Activated T-helper 1 cell treated with anti-CD3 and anti-CD28 coated beads, Interleukin-12 subunit alpha, Interleukin-12 subunit beta, Interleukin-2, Interleukin-4 antibody, amounts not matched to agents 30 ng/mL and 10 ng/mL and 1 ng/mL, durations not matched to agents 14 hours and 24 hours and 36 hours (primary cell): ENCODE measurements at places on chromosomes 6 and 20. TPM values are rescaled to one million over a fixed set of nuclear protein-coding genes. Genes with fewer than 3 reads are reported as not detected.
A peak's percentile ranks its signal among the peaks of the same experiment; 100 is the strongest.

The ATP9A gene
- total RNA-seq, result 19.6 and 20.6 TPM in 2 replicates

- DNase-seq, result no peak
Measured at GRCh38 chr20:43514648-43514999, 7.1 kb downstream of the L3MBTL1 start.

- DNase-seq, result no peak
Measured at GRCh38 chr6:7865781-7866180, 44.8 kb downstream of the TXNDC5 start.

DNA sequence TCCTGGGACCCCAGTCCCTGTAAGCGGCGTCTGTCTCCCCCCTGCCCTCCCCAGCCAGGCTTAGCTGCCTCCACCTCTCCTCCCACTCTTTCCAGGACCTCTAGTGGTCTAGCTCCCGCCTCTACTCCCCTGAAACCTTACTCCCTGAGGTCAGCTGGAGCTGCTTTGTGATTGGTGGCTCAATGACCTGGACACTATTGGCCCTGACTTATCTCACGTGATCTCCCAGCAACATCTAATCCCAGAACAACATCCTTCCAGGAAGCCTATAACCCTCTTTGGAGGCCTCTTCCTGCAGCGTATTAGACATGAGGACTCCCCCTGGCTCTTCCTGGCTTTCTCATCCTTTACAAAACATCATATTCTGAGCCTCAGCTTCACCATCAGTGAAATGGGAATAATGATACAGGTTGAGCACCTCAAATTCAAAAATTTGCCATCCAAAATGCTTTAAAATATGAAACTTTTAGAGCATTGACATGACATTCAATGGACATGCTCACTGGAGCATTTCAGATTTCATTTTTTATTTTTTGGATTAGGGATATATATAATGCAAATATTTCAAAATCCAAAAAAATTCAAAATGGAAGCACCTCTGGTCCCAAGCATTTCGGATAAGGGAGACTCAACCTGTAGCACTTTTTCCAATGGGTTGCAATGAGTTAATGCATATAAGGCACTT lies 16.3 kb upstream of the SRC start:
- no peak for DNase-seq

DNA sequence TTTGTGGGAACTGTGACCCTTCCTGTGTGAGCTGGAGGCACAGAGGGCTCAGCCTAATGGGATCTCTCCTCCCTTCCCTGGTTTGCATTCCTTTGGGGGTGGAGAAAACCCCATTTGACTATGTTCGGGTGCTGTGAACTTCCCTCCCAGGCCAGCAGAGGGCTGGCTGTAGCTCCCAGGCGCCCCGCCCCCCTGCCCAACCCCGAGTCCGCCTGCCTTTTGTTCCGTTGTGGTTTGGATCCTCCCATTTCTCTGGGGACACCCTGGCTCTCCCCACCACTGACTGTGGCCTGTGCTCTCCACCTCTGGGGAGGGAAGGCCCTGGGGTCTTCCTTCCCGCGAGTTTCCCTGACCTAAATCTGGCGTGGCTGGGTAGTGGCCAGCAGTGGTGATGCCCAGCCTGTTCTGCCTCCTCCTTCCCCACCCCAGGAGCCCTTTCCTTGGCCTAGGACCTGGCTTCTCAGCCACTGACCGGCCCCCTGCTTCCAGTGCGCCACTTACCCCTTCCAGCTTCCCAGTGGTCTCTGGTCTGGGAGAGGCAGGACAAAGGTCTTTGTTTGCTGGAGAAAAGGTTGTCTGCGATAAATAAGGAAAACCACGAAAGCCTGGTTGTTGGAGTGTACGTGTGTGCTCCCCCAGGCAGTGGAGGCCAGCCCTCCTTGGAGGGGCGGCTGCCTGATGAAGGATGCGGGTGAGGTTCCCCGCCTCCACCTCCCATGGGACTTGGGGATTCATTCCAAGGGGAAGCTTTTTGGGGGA lies 4.9 kb downstream of the VEGFA start:
- DNase-seq, result peak; percentile 57

DNA sequence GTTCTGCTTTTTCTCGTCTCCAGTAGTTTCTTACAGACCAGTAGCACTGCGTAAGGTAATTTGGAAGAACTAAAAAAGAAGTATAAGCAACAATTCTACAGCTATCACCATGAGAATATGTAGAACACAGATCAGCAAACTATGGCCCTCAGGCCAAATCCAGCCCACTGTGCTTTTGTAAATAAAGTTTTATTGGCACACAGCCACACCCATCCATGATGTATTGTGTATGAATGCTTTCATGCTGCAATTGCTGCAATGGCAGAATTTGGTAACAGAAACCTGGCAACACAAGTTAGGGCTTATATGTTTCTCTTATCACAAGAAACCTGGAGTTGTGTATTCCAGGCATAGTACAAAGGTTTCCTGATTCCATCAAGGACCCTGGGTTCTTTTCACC lies 386.8 kb upstream of the TSHZ2 start:
- no peak for DNase-seq

The PDE10A gene
- total RNA-seq, result not detected in 2 replicates

DNA sequence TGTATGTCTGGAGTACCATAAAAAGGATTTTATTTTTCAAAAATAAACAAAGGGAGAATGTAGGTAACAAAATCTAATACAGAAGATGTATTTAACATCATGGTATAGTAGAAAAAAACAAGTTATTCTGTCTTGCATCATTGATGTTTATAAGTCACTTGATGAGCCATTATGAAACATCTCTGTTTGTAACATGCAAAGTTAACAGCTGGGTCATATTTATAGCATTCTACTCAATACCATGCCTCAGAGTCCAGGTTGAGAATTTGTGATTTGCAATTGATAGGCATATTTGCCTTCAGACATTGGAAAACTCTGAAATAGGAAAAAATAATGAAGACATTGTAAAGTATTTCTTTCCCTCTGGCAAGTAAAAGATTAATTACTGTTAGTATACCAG lies 52.3 kb upstream of the IL20RA start:
- DNase-seq, result no peak

GRCh38 chr6:116436586-116436985 lies 24.6 kb upstream of the CALHM6 start:
- DNase-seq, result no peak

- no peak for DNase-seq
Measured at GRCh38 chr6:33375143-33375671, 16.4 kb upstream of the KIFC1 start.

- no peak for DNase-seq
Measured at GRCh38 chr6:168599769-168600330, 158.9 kb downstream of the SMOC2 start.

- DNase-seq, result no peak
Measured at GRCh38 chr6:1609041-1609647, 571 bp upstream of the FOXC1 start.

GRCh38 chr20:21101932-21102575 lies 4.1 kb downstream of the LINC00237 start:
- DNase-seq, result no peak

- DNase-seq, result no peak
Measured at GRCh38 chr20:17300113-17300512, 73.3 kb downstream of the PCSK2 start.

The STX11 gene
- total RNA-seq, result 24.2 and 24.7 TPM in 2 replicates

GRCh38 chr20:60630609-60631008 lies 621.5 kb upstream of the CDH4 start:
- no peak for DNase-seq

- DNase-seq, result no peak
Measured at GRCh38 chr20:36606158-36607066, 833 bp downstream of the RAB5IF start.

DNA sequence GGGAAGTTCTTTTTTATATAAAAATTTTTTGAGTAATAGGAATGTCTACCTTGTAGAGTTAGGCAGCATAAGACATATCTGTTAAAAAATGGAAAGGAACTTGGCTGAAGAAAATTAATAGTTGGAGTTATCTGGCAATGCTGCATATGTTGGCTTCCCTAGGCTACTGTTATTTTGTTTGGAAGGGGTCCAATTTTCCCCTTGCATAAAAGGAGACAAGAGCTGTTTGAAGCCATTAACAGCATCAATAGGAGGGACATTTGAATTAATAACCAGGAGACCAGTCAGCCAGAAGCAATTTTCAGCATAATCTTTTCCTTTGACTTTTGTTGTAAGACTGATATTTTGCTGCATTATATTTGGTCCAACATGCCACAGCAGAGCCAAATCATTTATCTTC lies 80.9 kb upstream of the TAB2 start:
- no peak for DNase-seq

GRCh38 chr6:15823838-15824414 lies 161.1 kb upstream of the DTNBP1 start:
- DNase-seq, result no peak

- DNase-seq, result no peak
Measured at GRCh38 chr6:165206798-165207197, 102.6 kb downstream of the C6orf118 start.

DNA sequence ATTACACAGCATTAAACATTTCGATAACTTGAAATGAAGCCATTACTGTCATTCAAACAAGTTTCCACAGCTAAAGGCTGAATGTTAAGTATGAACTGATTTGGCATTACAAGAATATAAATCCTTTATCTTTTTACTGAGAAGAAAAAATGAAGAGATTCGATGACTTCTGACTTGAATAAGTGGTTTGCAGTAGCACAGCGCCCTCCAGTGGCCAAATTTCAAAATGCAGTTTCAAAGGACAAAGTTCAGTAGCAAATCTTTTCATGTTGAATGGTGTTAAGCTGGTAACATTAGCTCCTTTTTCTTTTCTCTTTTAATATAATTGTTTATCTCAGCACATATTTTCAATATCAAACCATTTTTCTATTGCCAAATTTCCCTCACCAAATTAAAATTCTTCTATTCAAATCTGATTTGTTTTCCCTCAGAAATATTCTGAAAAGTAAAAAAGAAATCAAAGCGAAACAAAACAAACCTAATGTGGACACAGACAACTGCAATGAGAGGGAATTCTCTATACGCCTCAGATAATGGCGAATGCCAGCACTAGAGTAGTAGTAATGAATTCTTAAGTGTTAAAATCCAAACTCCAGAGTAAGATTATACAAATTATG lies 145.7 kb downstream of the BTBD9 start:
- peak; percentile 54 for DNase-seq

The IL20RA gene
- not detected in 2 replicates for total RNA-seq

DNA sequence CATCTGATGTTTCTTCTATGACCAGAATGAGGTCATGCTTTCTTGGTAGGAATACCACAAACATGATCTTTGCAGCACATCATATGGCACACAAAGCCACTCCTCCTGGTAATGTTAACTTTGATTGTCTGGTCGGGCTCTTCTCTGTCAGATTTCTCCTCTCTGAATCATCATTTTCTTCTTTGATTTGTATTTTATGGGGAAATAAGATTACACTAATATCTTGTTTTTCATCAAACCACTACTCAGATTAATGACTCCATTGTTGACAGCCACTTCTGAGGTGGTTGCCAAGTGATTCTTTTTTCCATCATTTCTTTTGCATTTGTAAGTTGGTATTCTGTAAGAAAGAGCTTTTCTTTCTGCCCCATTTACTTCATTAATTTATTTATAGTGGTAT lies 29.5 kb downstream of the TRMT11 start:
- no peak for DNase-seq

DNA sequence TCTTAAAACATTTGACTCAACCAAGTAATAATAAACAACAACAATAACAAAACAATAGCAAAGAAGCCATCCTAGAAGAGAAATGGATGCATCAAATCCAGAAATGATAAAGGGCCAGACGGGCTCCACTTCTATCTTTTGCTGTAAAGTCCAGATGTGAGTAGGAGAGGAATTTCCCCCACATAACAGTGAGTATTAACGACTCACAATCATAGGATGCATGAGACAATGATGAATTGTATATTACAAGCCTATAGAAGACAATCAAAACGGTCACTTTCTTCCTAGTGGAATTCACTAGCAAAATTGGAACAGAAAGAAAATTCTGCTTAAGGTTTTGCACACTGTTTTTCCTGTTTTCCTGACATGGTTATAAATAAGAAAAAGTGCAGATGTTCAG lies 97.0 kb upstream of the PREP start:
- DNase-seq, result no peak

The SYCP2L gene
- total RNA-seq, result not detected in 2 replicates

DNA sequence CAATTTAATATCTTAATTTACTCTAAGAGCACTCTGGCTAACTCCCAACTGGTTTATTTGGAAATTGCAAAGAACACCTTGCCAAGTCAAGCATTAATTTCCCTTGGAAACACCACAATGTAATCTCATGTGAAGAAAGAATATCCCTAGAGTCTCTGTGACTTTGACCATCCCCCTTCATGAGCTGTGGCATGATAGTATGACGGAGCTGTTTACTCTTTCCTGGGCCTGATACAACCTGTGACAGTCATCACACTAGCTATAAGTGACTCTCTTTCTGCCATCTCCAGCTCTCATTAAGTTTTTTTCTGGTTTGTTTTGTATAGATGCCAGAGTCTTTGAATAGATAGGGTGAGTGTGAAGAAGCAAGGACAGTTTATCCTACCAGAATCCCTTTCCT lies 470.3 kb upstream of the JARID2 start:
- no peak for DNase-seq

DNA sequence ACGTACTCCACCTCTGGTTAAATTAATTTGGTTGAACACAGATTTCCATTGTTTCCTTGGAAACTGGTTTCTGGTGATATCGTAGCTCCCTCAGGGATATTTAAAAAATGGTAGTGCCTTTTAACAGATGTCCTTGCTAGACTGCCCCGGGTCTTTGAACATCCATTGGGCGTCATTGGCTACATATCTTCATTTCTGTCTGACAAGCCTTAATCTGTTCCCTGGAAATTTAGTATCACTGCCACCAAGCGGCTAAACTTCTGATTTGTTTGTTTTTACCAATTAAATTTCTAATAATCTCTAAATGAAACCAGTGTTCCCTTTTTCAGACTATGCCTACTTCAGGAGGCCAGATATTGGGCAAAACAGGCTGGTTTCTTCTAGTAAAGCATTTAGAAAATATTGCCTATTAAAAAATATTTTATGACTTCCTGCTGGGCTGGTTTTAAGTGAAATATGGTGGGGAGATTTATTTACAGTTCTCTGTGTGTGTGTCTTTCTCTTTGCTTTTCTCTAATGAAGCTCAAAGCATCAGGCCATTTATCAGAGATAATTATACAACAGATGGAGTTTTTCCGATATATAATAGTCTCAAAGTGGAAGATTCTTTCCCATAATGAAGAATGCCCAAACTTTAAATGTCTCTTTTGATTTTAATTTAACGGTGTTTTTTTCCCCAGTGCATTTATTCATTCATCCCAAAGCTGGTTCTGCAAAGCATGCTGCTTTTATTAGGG lies 249.5 kb downstream of the ZFAND3 start:
- DNase-seq, result no peak

The LAMA5 gene
- 0.83 and 1.2 TPM in 2 replicates for total RNA-seq

DNA sequence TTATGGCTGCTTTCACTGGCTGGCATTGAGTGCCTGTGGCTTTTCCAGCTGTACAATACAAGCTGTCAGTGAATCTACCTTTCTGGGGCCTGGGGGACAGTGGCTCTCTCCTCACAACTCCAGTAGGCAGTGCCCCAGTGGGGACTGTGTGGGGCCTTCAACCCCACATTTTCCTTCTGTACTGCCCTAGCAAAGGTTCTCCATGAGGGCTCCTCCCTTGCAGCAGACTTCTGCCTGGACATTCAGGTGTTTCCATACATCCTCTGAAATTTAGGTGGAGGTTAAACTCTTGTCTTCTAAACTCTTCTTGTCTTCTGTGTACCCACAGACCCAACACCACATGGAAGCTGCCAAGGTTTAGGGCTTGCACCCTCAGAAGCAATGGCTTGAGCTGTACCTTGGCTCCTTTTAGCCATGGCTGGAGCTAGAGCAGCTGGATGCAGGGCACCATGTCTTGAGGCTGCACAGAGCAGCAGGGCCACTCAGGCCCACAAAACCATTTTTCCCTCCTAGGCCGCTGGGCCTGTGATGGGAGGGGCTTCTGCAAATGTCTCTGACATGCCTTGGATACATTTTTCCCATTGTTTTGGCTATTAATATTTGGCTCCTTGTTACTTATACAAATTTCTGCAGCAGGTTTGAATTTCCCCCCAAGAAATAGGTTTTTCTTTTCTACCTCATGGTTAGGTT lies 9.6 kb downstream of the PEX7 start:
- no peak for DNase-seq
